ENCODE measurements at places on chromosomes 13 and 19.

GRCh38 chr13:38348861-38349389 lies 726 bp upstream of the UFM1 start:
- H3K4me1 ChIP-seq = peaks cover 18% of the 10 kb centered on the region
- H3K27me3 ChIP-seq = no peaks in the 10 kb centered on the region
- H3K27ac ChIP-seq = peak overlapping the region; percentile 97
- peak overlapping the region; percentile 89 for H3K4me3 ChIP-seq
- no peak for DNase-seq

DNA sequence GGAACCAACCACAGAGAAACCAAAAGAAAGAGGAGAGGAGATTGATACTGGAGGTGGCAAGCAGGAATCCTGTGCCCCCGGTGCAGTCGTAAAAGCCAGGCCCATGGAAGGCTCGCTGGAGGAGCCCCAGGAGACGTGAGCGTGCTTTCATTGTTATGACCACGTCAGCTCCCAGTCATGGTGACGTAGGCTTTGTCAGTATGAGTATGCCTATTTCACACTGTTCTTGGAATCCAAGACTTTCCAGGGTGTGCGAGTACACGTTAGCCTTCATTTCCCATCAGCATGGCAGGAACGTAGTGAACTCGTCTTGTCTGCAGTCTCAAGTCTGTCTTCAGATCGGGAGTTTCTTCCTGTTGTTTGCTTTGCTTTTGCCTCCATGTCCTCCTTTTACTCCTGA lies 15.4 kb upstream of the CHAMP1 start:
- H3K4me1 ChIP-seq = no peaks in the 10 kb centered on the region
- H3K36me3 ChIP-seq = peaks cover 26% of the 10 kb centered on the region
- no peak overlapping the region for H3K27ac ChIP-seq

DNA sequence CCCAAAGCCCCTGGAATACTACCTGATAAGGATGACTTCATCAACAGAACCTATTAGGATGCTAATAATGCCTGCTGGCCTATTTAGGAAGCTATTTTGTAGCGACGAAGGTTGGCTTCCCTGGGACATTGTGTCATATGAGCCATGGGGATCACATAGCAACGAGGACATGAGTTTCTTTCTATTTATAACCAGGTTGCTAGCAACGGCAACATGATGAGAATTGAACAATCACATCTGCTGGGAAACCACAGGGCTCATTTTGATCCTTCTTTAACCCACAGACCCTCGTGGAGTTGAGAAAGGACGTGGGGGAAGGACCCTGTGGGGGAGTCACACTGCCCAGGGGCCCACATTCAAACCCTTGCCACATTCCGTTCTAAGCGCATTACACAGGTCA lies 172.2 kb downstream of the COL4A1 start:
- no peaks in the 10 kb centered on the region for H3K36me3 ChIP-seq
- H3K4me1 ChIP-seq = peaks cover 15% of the 10 kb centered on the region
- no peak overlapping the region for H3K4me3 ChIP-seq
- H3K27ac ChIP-seq = no peak overlapping the region

- no peaks in the 10 kb centered on the region for H3K27me3 ChIP-seq
- H3K27ac ChIP-seq = no peak overlapping the region
- H3K36me3 ChIP-seq = no peaks in the 10 kb centered on the region
- no peak overlapping the region for H3K4me3 ChIP-seq
- no peaks in the 10 kb centered on the region for H3K4me1 ChIP-seq
These were observed 219.9 kb downstream of the MAB21L1 start for GRCh38 chr13:35256459-35257148.

- no peak overlapping the region for H3K4me3 ChIP-seq
- no peaks in the 10 kb centered on the region for H3K27me3 ChIP-seq
- H3K4me1 ChIP-seq = no peaks in the 10 kb centered on the region
- peak; percentile 53 for DNase-seq
- H3K27ac ChIP-seq = no peak overlapping the region
These were observed 67.8 kb downstream of the SPACA7 start for GRCh38 chr13:112443995-112444311.

GRCh38 chr19:40739030-40739839 lies 11.0 kb downstream of the ACTMAP start:
- no peaks in the 10 kb centered on the region for H3K27me3 ChIP-seq
- peaks cover 9% of the 10 kb centered on the region for H3K36me3 ChIP-seq
- no peak for DNase-seq
- no peaks in the 10 kb centered on the region for H3K4me1 ChIP-seq
- H3K4me3 ChIP-seq = no peak overlapping the region

- H3K27me3 ChIP-seq = no peaks in the 10 kb centered on the region
- no peaks in the 10 kb centered on the region for H3K4me1 ChIP-seq
- H3K27ac ChIP-seq = no peak overlapping the region
- no peaks in the 10 kb centered on the region for H3K36me3 ChIP-seq
These were observed 18.7 kb downstream of the CACNG7 start for GRCh38 chr19:53927739-53928138.

- no peak overlapping the region for H3K27ac ChIP-seq
- H3K36me3 ChIP-seq = no peaks in the 10 kb centered on the region
- DNase-seq = no peak
These were observed 87.6 kb upstream of the SLC7A1 start for GRCh38 chr13:29683041-29683440.

- H3K4me1 ChIP-seq = peaks cover 5% of the 10 kb centered on the region
- DNase-seq = peak; percentile 87
- peak overlapping the region; percentile 52 for H3K27ac ChIP-seq
- H3K27me3 ChIP-seq = no peaks in the 10 kb centered on the region
These were observed 580 bp downstream of the HSD17B14 start for GRCh38 chr19:48835734-48836088.

- no peak overlapping the region for H3K4me3 ChIP-seq
- peaks cover 10% of the 10 kb centered on the region for H3K36me3 ChIP-seq
- peak overlapping the region; percentile 73 for H3K27ac ChIP-seq
- H3K4me1 ChIP-seq = peaks cover 25% of the 10 kb centered on the region
- peak; percentile 29 for DNase-seq
- no peaks in the 10 kb centered on the region for H3K27me3 ChIP-seq
These were observed 64.8 kb downstream of the ARHGAP35 start for GRCh38 chr19:46925548-46925950.

DNA sequence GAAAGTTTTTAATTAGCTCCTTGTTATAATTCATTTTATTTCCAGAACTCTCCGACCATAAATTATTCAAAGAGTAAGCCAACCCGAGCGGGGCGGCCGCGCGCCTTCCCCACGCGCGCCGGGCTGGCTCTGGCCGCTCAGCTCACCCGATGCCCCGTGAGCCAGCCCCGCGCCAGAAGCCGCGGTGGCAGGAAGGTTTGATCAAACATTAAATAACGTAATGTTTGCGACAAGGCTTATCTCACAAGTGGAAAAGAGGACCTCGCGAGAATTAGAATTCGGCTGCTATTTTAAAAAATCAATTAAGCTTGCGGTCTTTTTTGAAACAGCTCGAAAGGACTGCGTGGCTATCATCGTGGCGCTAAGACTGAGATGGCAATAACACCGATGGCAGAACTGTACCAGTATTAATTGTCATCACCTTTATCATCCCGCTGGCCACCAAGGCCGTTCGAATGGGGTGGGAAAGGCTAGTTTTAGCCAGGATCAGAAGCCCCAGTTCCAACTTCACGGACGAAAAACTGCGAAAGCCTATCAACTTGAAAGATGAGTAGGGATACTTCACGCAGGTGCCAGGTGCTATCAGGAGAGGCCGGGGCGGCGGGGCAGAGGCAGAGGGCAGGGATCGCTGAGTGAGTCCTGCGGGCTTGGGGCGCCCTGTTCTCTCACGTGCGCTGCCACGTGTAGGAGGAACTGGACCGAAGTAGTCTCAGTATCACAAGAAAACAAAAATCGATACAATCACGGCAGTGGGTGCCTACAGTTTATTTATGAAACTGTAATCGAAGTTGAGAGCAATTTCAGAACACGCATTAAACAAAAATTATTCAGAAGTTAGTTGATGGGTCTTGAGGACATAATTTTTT lies 6.4 kb downstream of the POU4F1 start:
- DNase-seq = peak; percentile 23
- H3K27ac ChIP-seq = no peak overlapping the region
- no peak overlapping the region for H3K4me3 ChIP-seq
- peaks cover 6% of the 10 kb centered on the region for H3K4me1 ChIP-seq

- H3K4me1 ChIP-seq = no peaks in the 10 kb centered on the region
- H3K36me3 ChIP-seq = no peaks in the 10 kb centered on the region
- DNase-seq = peak; percentile 69
- H3K4me3 ChIP-seq = no peak overlapping the region
- no peaks in the 10 kb centered on the region for H3K27me3 ChIP-seq
These were observed 18.9 kb upstream of the ZSCAN5A start for GRCh38 chr19:56333506-56333905.

- no peaks in the 10 kb centered on the region for H3K27me3 ChIP-seq
- H3K4me3 ChIP-seq = no peak overlapping the region
- H3K36me3 ChIP-seq = no peaks in the 10 kb centered on the region
- H3K27ac ChIP-seq = no peak overlapping the region
These were observed 25.3 kb downstream of the CILP2 start for GRCh38 chr19:19563348-19563848.

GRCh38 chr19:56927294-56927693 lies 86.8 kb upstream of the PEG3 start:
- no peaks in the 10 kb centered on the region for H3K36me3 ChIP-seq
- H3K4me1 ChIP-seq = no peaks in the 10 kb centered on the region
- no peaks in the 10 kb centered on the region for H3K27me3 ChIP-seq
- no peak overlapping the region for H3K4me3 ChIP-seq
- DNase-seq = no peak

GRCh38 chr13:101474419-101474957 lies 22.0 kb downstream of the ITGBL1 start:
- no peak overlapping the region for H3K4me3 ChIP-seq
- no peaks in the 10 kb centered on the region for H3K27me3 ChIP-seq
- H3K4me1 ChIP-seq = peaks cover 9% of the 10 kb centered on the region

DNA sequence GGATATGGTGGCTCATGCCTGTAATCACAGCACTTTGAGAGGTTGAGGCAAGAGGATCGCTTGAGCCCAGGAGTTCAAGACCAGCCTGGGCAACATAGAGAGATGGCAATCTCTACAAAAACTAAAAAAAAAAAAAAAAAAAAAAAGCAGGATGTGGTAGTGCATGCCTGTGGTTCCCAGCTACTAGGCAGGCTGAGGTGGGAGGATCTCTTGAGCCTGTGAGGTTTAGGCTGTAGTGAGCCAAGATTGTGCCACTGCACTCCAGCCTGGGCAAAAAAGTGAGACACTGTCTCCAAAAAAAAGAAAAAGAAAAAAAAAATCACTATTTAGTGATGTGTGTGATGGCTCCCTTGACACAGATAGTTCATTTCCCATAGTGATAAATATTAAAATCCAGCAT lies 365.0 kb upstream of the NBEA start:
- H3K36me3 ChIP-seq = no peaks in the 10 kb centered on the region
- no peaks in the 10 kb centered on the region for H3K27me3 ChIP-seq
- DNase-seq = no peak
- no peak overlapping the region for H3K27ac ChIP-seq
- no peak overlapping the region for H3K4me3 ChIP-seq

GRCh38 chr19:2171349-2172145 lies 7.8 kb downstream of the DOT1L start:
- no peak overlapping the region for H3K4me3 ChIP-seq
- no peak for DNase-seq
- no peaks in the 10 kb centered on the region for H3K36me3 ChIP-seq
- no peak overlapping the region for H3K27ac ChIP-seq
- H3K4me1 ChIP-seq = peaks cover 34% of the 10 kb centered on the region

GRCh38 chr19:35519291-35519690 lies 5.8 kb upstream of the DMKN start:
- H3K27me3 ChIP-seq = peaks cover 6% of the 10 kb centered on the region
- H3K4me3 ChIP-seq = no peak overlapping the region
- H3K36me3 ChIP-seq = no peaks in the 10 kb centered on the region

- no peak overlapping the region for H3K4me3 ChIP-seq
- peaks cover 13% of the 10 kb centered on the region for H3K36me3 ChIP-seq
- no peak overlapping the region for H3K27ac ChIP-seq
- H3K4me1 ChIP-seq = peaks cover 10% of the 10 kb centered on the region
These were observed 516 bp upstream of the FAM32A start for GRCh38 chr19:16184665-16185122.

DNA sequence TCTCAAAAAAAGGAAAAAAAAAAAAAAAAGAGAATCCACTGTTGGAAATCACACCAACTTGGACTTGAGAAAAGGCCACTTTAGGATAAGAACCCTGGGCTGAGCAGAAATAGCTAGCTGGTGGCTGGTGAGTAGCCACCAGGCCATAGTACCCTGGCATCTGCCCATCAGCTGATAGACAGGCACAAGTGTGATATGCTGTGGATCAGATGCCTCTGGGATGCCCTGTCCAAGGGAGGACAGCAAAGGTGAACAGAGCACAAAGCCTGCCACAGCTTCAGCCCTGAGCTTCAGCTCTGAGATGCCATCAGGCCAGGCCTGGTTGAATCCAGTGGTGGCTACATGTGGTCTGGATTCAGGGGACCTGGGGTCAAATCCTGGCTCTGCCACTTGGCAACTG lies 8.7 kb downstream of the SIRT2 start:
- H3K27me3 ChIP-seq = no peaks in the 10 kb centered on the region
- no peak for DNase-seq
- H3K4me3 ChIP-seq = no peak overlapping the region
- H3K36me3 ChIP-seq = peaks cover 17% of the 10 kb centered on the region
- no peak overlapping the region for H3K27ac ChIP-seq

GRCh38 chr13:103078158-103078557 lies 11.9 kb upstream of the SLC10A2 start:
- H3K4me3 ChIP-seq = no peak overlapping the region
- no peaks in the 10 kb centered on the region for H3K36me3 ChIP-seq
- DNase-seq = no peak

- H3K4me3 ChIP-seq = peak overlapping the region; percentile 27
- peak overlapping the region; percentile 21 for H3K27ac ChIP-seq
- peaks cover 5% of the 10 kb centered on the region for H3K4me1 ChIP-seq
- no peak for DNase-seq
- H3K36me3 ChIP-seq = peaks cover 2% of the 10 kb centered on the region
- H3K27me3 ChIP-seq = no peaks in the 10 kb centered on the region
These were observed 401 bp upstream of the ZNF765 start for GRCh38 chr19:53394522-53394973.

GRCh38 chr19:45195764-45196163 lies 17.2 kb downstream of the BLOC1S3 start:
- DNase-seq = peak; percentile 42
- no peak overlapping the region for H3K4me3 ChIP-seq
- H3K27me3 ChIP-seq = no peaks in the 10 kb centered on the region
- no peaks in the 10 kb centered on the region for H3K36me3 ChIP-seq
- peaks cover 5% of the 10 kb centered on the region for H3K4me1 ChIP-seq

GRCh38 chr13:25874907-25875306 lies 176.9 kb downstream of the SHISA2 start:
- no peak for DNase-seq
- H3K4me3 ChIP-seq = no peak overlapping the region
- H3K27ac ChIP-seq = no peak overlapping the region
- no peaks in the 10 kb centered on the region for H3K4me1 ChIP-seq

GRCh38 chr13:112136095-112136494 lies 69.1 kb downstream of the SOX1 start:
- H3K27ac ChIP-seq = no peak overlapping the region
- DNase-seq = no peak
- H3K4me1 ChIP-seq = no peaks in the 10 kb centered on the region
- H3K4me3 ChIP-seq = no peak overlapping the region
- no peaks in the 10 kb centered on the region for H3K36me3 ChIP-seq

DNA sequence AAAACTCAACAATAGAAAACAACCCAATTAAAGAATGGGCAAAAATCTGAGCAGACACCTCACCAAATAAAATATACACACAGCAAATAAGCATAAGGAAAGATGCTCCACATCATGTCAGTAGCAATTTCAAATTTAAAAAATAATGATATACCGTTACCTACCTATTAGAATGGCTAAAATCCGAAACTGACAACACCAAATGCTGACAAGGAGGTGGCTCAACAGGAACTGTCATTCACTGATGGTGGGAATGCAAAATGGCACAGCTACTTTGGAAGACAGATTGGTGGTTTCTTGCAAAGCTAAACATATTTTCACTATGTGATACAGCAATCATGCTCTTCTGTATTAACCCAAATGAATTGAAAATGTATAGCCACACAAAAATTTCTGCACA lies 9.1 kb downstream of the CYP2A13 start:
- H3K4me1 ChIP-seq = no peaks in the 10 kb centered on the region
- no peak overlapping the region for H3K27ac ChIP-seq

All from endothelial cell of umbilical vein (primary cell).